GM13976 (cell line): ENCODE measurements at places on chromosomes 3 and 15.
A peak's percentile ranks its signal among the peaks of the same experiment; 100 is the strongest.

- DNase-seq: no peak
These were observed 17.2 kb upstream of the PRICKLE2 start for GRCh38 chr3:64242435-64242834.

DNA sequence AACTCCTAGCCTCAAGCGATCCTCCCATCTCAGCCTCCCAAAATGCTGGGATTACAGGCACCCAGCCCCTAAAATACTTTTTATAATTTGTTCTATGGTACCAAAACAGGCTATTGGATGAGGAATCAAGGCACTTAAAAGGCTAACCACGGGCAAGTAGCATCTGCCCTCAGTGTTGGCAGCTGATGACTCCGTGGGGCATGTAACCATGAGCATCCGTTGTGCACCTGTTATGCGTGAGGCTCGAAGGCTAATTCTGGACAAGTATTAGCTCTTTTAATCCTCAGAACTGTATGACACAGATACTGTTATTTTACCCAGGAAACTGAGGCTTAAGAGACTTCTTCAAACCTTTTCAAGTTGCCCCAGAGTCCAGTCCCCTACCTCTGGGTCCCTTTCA lies 10.2 kb downstream of the WDR73 start:
- DNase-seq: no peak

DNA sequence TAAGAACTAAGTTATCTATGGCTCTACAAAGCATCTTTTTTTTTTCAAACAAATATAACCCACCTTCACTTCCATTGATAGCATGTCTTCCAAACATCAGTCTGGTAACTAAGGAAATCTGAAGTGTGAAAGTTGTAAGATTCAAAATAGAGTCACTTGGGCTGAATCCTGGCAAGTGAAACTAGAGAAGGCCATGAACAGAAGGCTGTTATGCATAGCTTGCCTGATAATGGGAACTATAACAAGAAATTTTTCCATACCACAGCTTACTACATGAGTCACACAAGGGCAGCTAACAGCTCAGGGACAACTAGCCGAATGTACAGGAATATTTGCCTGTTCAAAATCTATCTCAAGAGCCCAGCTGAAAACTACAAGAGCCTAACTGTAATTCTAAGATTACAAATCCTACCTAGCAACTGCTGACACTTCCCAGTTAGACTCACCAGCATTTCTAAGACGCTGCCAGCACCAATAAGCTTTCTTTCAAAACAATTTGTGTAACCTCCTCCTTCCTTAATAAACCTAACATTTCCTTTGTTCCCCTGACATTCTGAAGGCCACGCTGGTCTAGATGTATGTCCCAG lies 1066.5 kb downstream of the PLOD2 start:
- DNase-seq: peak; percentile 16

GRCh38 chr3:42936157-42936981 lies 30.4 kb downstream of the ZNF662 start:
- DNase-seq: no peak

DNA sequence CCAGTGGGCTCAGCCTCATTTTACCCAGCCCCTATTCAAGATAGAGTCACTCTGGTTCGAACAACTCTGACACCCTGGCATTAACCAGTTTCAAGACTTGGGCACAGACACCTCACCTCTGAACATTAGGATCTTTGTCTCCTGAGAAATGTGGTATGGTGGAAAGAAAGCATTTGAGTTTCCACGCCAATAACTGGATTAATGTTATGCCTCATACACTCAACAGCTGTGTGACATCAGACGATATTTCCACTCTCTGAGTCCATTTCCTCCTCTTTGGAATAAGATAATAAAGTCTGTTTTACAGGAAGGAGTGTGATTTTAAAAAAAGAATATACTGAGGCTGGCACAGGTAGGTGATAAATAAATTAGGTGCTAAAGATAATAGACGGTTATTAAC lies 121.3 kb upstream of the CHL1 start:
- DNase-seq: no peak

DNA sequence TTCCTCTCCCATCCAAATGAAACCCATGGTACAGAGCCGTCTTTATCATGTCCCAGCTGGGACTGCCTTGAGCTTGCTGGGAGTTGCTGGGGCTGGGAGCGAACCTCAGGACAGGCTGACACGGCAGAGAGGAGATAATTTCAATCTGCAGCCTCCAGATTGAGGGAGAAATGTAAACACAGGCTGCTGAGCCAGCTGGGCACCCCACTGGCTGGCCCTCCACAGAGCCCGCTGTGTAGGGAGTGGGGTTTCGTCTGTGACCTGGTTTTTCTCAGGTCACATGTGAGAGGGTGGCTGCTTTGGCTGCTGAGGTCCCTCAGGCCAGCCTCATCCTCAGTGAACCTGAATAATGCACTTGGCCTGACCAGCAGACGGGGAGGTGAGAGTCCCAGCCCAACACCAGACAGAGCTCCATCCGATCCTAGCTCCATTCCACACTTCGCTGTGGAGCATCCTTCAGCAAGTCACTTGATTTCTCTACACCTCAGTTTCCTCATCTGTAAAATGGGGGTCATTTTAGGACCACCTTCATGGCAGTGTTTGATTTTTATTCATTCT lies 121.6 kb upstream of the MRPS22 start:
- DNase-seq: no peak

DNA sequence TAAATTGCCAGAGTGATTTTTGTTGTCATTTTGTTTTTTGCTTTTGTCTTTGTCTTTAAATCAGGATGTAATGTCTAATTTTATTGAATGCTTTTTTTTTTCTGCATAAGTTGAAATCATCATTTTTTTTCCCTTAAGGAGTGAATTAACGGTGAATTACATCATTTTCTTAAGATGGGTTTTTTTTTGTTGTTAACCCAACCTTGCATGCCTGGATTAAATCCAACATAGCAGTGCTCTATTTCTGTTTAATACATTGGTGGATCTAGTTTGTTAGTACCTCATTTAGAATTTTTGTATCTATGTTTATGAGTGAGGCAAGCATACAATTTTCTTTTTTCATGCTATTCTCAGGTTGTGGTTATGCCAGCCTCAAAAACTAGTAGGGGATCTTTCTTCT lies 186.4 kb upstream of the TMC3 start:
- DNase-seq: no peak

- DNase-seq: peak; percentile 30
These were observed 988 bp upstream of the CHSY1 start for GRCh38 chr15:101252836-101253235.

DNA sequence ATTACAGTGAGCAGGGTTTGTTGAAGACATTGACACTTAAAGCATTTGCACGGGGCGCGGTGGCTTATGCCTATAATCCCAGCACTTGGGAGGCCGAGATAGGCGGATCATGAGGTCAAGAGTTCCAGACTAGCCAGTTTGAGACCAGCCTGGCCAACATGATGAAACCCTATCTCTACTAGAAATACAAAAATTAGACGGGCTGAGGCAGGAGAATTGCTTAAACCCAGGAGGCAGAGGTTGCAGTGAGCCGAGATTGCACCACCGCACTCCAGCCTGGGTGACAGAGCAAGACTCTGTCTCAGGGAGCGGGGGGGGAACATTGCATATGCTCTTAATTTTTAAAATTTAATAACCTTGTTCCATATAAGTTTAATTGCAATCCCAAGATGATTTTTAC lies 11.9 kb downstream of the STT3B start:
- DNase-seq: no peak

DNA sequence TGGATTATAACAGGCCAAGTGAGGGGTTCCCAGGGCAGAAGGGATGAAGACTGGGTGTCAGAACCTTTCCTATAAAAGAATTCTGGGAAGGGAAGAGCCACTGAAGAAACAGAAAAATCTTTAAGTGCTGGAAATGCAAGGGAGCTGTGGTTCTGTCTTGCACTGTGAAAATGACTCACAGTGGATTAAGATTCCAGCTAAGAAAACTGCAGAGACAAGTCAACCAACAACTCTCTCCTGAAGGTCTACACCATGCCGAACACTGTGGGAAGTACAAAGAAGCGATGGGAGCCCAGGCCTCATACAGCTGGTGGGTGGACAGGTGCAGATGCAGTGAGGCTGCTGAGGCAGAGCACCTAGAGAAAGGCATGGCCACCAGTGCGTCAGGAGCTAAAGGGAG lies 27.7 kb downstream of the ZDHHC3 start:
- DNase-seq: no peak

GRCh38 chr3:104132566-104133403 lies 1233.9 kb upstream of the ALCAM start:
- no peak for DNase-seq

DNA sequence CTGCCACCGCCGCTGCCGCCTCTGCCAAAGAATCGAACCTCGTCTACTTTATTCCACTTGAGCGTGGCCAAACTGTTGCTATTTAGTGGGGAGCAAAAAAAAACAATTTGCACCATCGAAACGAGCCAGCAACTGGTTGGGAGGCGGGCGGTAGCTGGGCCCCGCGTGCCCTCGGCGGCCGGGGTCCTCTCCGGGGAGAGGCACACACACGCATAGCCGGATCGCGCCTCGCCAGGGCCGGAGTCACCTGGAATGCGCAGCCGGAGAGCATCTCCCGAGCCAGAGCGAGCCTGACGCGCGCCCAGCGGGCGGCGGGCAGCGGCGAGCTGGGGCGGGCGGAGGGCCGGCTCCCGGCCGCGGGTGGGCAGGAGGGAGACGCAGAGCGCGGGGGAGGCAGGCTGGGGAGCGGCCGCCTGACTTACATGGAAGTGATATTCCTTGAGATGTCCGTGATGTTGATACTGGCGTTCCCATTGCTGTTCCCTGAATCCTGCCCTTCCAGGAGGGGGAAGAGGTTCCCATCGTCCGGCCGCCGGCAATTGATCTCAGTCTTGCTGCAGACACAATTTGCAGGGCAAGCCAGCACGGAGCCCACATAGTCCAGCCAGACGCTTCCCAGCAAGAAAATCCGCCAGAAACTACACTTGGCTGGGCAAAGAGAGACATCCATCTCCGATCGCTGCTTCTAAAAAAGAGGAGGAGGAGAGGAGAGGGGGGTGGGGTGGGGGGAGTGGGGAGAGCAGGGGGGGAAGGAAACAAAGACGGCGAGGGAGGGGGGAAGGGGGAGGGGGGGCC lies 858 bp downstream of the NTRK3 start:
- DNase-seq: no peak

DNA sequence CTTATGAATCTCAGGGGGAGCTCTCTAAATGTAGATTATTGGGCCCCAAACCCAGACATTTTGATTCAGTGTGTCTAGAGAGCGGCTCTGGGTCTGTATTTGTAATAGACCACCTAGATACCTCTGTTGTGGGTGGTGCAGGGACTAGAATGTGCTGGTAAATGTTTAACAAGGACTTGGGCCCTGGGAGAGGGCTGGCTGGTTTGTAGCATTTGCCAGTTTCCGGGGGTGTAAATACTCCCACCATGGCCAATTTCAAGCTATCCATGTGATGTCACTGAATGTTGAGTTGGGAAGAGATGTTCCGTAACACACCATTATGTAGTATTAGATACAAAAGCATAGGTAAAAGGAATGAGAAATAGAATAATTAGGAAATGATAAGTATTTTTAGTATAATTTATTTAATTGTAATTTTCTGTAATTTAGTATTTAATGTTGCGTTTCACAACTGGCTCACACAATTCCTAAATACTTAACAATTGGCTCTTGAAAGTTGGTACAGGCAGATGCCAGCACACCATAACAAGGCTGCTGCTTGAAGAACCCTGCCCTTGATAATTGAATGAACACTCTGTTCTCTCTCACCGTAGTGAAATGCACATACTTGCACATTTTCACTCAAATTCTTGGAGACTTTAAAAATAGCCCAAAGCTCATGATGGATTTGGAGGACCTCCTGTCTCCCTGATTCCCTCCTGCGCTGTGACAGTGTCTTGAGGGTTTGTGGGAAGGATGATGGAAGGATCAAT lies 359.2 kb upstream of the PROK2 start:
- no peak for DNase-seq

- DNase-seq: no peak
These were observed 126.8 kb downstream of the GSK3B start for GRCh38 chr3:119967353-119968006.

GRCh38 chr3:98962951-98963350 lies 61.5 kb upstream of the DCBLD2 start:
- no peak for DNase-seq

GRCh38 chr3:21654662-21655061 lies 96.3 kb downstream of the ZNF385D start:
- no peak for DNase-seq

GRCh38 chr15:63056829-63057228 lies 14.3 kb downstream of the TPM1 start:
- DNase-seq: no peak

GRCh38 chr15:29942548-29942947 lies 120.3 kb upstream of the TJP1 start:
- DNase-seq: no peak

DNA sequence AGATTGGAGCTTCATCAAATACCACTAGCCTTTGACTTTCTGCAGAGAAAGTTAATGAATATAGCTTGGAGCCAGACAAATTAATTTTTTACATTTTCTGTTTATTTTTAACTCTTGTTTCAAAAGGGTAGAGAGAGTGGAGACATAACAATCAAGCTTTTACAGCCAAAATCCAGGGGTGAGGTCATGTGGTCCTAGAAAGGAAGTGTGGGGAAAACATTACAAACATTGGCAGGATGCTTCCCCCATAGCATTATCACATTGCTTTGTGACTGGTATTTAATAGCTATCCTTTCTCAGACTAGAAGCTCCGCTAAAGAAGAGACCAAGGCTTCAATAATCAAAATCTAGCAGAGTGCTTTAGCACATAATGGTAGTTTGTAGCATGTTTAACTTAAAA lies 46.4 kb upstream of the PHLDB2 start:
- no peak for DNase-seq

DNA sequence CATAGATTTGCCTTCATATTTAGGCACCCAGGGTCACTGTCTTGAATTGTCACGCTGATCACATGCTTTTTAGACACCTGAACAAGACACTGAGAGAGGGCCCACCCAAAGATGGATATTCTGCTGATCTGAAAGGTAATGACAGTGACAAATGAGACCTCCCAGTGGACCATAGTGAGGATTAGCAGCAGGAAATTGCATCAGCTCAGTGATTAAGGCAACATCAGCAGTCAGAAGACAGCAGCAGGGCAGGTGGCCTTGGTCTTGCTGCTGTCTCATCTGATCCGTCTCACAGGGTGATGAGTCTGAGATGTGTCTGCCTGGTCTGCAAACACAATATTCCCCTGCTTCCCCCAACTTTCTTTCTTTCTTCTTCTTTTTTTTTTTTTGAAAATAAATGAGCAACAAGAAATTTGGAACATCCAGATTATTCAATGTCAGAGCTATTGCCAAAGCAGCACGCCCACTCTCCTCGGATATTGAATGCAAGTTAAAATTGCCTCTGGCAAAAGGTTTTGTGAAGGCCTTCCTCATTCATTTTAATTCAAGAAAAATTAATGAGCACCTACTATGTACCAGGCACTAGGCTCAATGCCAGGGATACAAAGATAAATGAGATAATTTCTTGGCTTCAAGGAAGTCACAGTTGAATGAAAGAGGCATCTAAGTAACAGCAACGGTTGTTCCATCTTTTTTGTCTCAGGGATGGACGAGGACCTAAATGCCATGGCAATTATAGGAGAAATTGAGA lies 14.1 kb downstream of the OTOL1 start:
- no peak for DNase-seq

- no peak for DNase-seq
These were observed 39.5 kb downstream of the STARD5 start for GRCh38 chr15:81284256-81285031.
